ENCODE measurements at places on chromosomes 7 and 10.
A peak's percentile ranks its signal among the peaks of the same experiment; 100 is the strongest.

GRCh38 chr7:85805249-85805648 is 618.4 kb upstream of the SEMA3D start:
- no peak for DNase-seq

GRCh38 chr10:1257274-1257673 is 201.1 kb downstream of the WDR37 start:
- DNase-seq, result no peak

- no peak for DNase-seq
Observed at GRCh38 chr10:93267521-93267920, 193.8 kb downstream of the CYP26A1 start.

DNA sequence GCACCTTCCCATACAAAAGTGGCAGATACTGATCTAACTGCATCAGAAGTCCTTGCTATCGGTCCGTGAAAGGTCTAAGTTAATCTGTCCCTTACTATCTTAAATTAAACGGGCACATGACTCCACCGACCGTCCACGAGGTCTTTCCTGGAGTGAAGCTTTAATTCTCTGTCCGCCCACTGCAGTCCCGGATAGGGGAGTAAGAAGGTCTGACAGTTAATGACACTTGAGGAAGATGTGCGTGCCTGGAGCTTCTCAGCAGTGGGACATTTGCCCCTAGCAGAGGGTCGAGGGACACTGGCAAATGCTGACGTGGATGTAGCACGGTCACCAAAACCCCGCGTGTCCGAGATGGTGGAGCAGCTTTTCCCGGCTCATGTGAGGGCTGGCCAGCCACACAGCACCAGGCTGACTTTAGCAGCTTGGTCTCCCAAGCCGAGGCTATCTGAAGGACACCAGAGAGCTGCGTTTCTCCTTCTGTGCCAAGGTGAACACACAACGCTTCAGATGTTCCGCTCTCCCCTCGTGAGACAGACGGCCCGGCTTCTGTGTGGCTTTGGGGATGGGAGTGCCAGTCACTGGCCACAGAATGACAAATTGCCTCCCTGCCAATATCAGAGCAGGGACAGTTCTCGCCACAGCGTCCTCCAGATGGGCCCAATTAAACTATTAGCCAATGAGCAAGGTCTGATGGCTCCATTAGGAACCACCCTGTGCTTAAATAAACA is 86.6 kb downstream of the ADARB2 start:
- DNase-seq, result no peak

- DNase-seq, result peak; percentile 69
Observed at GRCh38 chr7:43758029-43758821, at the start of gene BLVRA. Gene BLVRA (plus strand): TSS chr7:43758680. CDS start chr7:43771159, 12,479 bp downstream.

- DNase-seq, result no peak
Observed at GRCh38 chr7:15478401-15478800, 83.4 kb downstream of the AGMO start.

- DNase-seq, result no peak
Observed at GRCh38 chr7:124893140-124893827, 36.3 kb downstream of the POT1 start.
